ENCODE measurements at places on chromosomes 2 and 18. TPM values are rescaled to one million over a fixed set of nuclear protein-coding genes. Genes with fewer than 3 reads are reported as not detected.

DNA sequence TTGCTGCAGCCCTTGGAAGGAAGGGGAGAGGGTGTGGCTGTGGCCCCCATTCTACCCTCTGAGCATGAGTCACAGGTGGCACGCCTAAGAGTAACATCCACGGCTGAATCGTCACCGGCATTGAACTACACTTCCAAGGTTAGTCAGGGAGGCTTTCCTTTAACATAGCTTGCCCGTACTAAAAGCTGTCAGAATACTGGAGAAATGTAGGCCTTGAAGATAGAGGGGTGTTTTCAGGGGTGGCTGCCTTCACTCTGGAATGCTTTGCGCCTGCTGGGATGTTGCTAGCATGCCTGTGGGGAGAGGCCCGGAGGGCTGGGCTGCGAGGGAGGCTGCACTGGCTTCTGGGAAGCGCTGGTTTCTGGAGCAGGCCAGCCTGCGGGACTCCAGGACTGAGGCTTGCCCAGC, 333.7 kb downstream of the AGAP1 start:
- H3K4me3 ChIP-seq, result no peak overlapping the region
- no peak for DNase-seq
- H3K27ac ChIP-seq, result no peak overlapping the region
- no peaks in the 10 kb centered on the region for H3K36me3 ChIP-seq
- H3K4me1 ChIP-seq, result no peaks in the 10 kb centered on the region

- H3K36me3 ChIP-seq, result no peaks in the 10 kb centered on the region
- no peaks in the 10 kb centered on the region for H3K27me3 ChIP-seq
- H3K4me1 ChIP-seq, result no peaks in the 10 kb centered on the region
Observed at GRCh38 chr2:101638817-101639605, 58.5 kb upstream of the MAP4K4 start.

- no peaks in the 10 kb centered on the region for H3K36me3 ChIP-seq
- no peaks in the 10 kb centered on the region for H3K4me1 ChIP-seq
- no peak overlapping the region for H3K27ac ChIP-seq
- no peak for DNase-seq
Observed at GRCh38 chr2:130300258-130300969, 42.3 kb upstream of the IMP4 start.

- no peaks in the 10 kb centered on the region for H3K36me3 ChIP-seq
- no peak overlapping the region for H3K27ac ChIP-seq
- H3K27me3 ChIP-seq, result no peaks in the 10 kb centered on the region
- no peak overlapping the region for H3K4me3 ChIP-seq
Observed at GRCh38 chr18:3086871-3087270, 73.9 kb upstream of the LPIN2 start.

- H3K27me3 ChIP-seq, result no peaks in the 10 kb centered on the region
- H3K27ac ChIP-seq, result no peak overlapping the region
- H3K4me3 ChIP-seq, result no peak overlapping the region
- no peak for DNase-seq
Observed at GRCh38 chr18:62828091-62828640, 112.8 kb downstream of the PHLPP1 start.

GRCh38 chr2:216563646-216564045, 65.0 kb downstream of the RPL37A start:
- DNase-seq, result no peak
- H3K4me3 ChIP-seq, result no peak overlapping the region
- H3K4me1 ChIP-seq, result no peaks in the 10 kb centered on the region
- no peaks in the 10 kb centered on the region for H3K27me3 ChIP-seq
- H3K27ac ChIP-seq, result no peak overlapping the region
- no peaks in the 10 kb centered on the region for H3K36me3 ChIP-seq

- H3K4me3 ChIP-seq, result no peak overlapping the region
- H3K27me3 ChIP-seq, result no peaks in the 10 kb centered on the region
- H3K36me3 ChIP-seq, result peaks cover 30% of the 10 kb centered on the region
- H3K4me1 ChIP-seq, result peaks cover 10% of the 10 kb centered on the region
- no peak overlapping the region for H3K27ac ChIP-seq
Observed at GRCh38 chr18:36175481-36175880, 11.8 kb upstream of the MOCOS start.

DNA sequence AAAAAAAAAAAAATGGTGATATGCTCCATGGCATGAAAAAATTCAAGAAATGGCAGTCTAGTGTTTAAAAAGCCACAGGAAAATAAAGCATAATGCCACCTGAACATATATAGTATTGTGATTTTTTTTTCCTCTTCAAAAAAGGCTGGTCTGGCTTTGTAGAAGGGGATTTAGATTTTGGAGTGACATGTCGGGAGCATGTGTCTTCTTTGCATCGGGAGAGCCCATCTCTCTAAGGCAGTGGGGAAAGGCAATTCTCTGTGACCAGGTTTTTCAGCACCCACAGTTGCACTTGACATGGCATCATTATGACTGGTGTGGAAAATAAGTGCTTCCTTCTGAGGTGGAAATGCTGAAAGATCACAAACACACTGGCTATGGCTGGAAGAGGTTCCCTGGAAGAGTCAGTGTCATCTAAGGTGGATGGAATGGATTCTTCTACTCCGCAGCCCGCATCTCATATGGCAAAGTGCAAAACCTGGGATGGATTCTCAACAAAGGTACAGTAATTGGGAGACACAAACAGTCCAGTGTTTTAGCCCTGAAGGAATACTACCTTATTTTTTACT, 172.5 kb downstream of the AGAP1 start:
- H3K4me3 ChIP-seq, result no peak overlapping the region
- H3K27ac ChIP-seq, result no peak overlapping the region
- DNase-seq, result no peak
- H3K36me3 ChIP-seq, result no peaks in the 10 kb centered on the region

GRCh38 chr18:25650201-25650941, 298.4 kb upstream of the ZNF521 start:
- H3K27ac ChIP-seq, result no peak overlapping the region
- H3K27me3 ChIP-seq, result peaks cover 5% of the 10 kb centered on the region
- no peak for DNase-seq
- no peaks in the 10 kb centered on the region for H3K4me1 ChIP-seq
- H3K4me3 ChIP-seq, result no peak overlapping the region
- H3K36me3 ChIP-seq, result no peaks in the 10 kb centered on the region

- H3K4me3 ChIP-seq, result no peak overlapping the region
- no peaks in the 10 kb centered on the region for H3K27me3 ChIP-seq
- no peak overlapping the region for H3K27ac ChIP-seq
- no peaks in the 10 kb centered on the region for H3K4me1 ChIP-seq
- no peak for DNase-seq
Observed at GRCh38 chr2:150476809-150477302, 10.6 kb downstream of the RND3 start.

GRCh38 chr2:45778720-45779171, 127.3 kb downstream of the PRKCE start:
- no peaks in the 10 kb centered on the region for H3K36me3 ChIP-seq
- peaks cover 3% of the 10 kb centered on the region for H3K4me1 ChIP-seq
- no peak overlapping the region for H3K4me3 ChIP-seq
- H3K27ac ChIP-seq, result no peak overlapping the region
- H3K27me3 ChIP-seq, result no peaks in the 10 kb centered on the region

GRCh38 chr2:238853721-238854120, 5.8 kb downstream of the TWIST2 start:
- H3K4me3 ChIP-seq, result no peak overlapping the region
- peaks cover 40% of the 10 kb centered on the region for H3K27me3 ChIP-seq
- no peaks in the 10 kb centered on the region for H3K36me3 ChIP-seq
- H3K27ac ChIP-seq, result no peak overlapping the region
- no peaks in the 10 kb centered on the region for H3K4me1 ChIP-seq

- no peak overlapping the region for H3K27ac ChIP-seq
- H3K36me3 ChIP-seq, result peaks cover 3% of the 10 kb centered on the region
- H3K4me1 ChIP-seq, result peaks cover 4% of the 10 kb centered on the region
- peaks cover 24% of the 10 kb centered on the region for H3K27me3 ChIP-seq
- DNase-seq, result no peak
Observed at GRCh38 chr2:163734881-163735684, 725 bp downstream of the FIGN start.

GRCh38 chr2:19754907-19755306, 146.9 kb downstream of the TTC32 start:
- no peaks in the 10 kb centered on the region for H3K36me3 ChIP-seq
- DNase-seq, result no peak
- H3K27me3 ChIP-seq, result peaks cover 6% of the 10 kb centered on the region
- H3K4me3 ChIP-seq, result no peak overlapping the region
- H3K27ac ChIP-seq, result no peak overlapping the region

The KCNJ13 gene
- not detected for total RNA-seq

The PLEKHH2 gene
- total RNA-seq, result 0.56 TPM

The DTNB gene
- total RNA-seq, result 29.1 TPM

The UGT1A5 gene
- total RNA-seq, result not detected

The ZNF804A gene
- not detected for total RNA-seq

The REG1B gene
- total RNA-seq, result not detected

All from activated CD8-positive, alpha-beta T cell treated with anti-CD3 and anti-CD28 coated beads for 36 hours (primary cell).